ENCODE measurements at places on chromosomes 6 and 20.

- DNase-seq: no peak
These were observed 42.4 kb upstream of the ZBP1 start for GRCh38 chr20:57662456-57663240.

GRCh38 chr6:102736941-102737368 lies 1343.4 kb downstream of the GRIK2 start:
- no peak for DNase-seq

- no peak for DNase-seq
These were observed 24.9 kb downstream of the COL21A1 start for GRCh38 chr6:56222499-56222898.

DNA sequence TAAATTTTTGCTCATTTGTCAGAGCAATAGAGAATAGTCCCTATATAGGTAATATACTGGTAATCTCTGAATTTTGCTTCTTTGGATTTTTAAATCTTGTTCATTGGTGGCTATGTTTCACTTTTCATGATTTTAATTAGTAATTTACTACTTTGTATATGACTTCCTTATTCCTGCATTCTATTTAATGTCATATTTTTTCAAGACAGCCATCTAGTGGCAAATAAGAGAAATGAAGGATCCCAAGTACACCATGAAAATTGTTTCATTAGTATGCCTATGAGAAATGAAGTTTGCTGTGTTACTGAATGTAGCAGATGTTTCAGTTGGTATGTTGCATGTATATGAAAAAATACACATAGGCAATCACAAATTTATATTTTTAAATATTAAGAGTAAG lies 82.4 kb downstream of the ZNF292 start:
- no peak for DNase-seq

DNA sequence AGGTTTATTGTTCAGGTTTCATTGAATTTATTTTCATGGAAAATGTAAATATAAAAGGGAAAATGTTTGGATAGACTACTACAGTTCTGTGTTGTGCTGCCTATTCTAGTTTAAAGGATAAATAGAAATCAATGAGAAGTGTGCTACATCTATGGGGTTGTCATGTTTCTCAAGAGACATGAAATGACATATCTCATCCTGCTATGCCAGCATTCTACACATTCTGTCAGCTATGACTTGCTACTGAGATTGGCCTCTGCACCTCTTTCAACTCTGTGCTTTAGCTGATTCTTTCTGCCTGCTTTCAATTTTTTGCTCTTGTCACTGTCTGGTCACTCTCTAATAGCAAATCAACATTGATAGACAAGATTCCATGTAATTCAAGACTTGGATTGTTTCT lies 33.8 kb upstream of the COL19A1 start:
- no peak for DNase-seq

- no peak for DNase-seq
These were observed 263.2 kb upstream of the NT5E start for GRCh38 chr6:85186546-85187175.

DNA sequence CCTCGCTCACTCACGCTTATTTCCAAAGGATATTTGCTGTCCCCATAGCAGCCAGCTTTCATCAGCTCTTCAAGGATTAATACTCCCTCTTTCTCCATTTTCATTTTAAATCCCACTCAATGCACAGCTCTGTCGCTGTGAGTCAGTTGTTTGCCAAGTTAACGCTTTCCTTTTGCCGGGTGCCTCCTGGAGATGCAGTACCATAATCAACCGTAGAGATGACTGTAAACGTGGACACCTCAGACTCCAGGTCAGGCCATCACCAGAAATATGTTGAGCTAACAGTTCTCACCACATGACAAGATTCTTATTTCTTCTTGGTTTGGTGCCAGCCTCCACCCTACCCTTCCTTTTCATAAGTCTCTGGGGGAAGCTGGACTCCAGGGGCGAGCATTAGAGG lies 66.6 kb upstream of the TAB2 start:
- no peak for DNase-seq

DNA sequence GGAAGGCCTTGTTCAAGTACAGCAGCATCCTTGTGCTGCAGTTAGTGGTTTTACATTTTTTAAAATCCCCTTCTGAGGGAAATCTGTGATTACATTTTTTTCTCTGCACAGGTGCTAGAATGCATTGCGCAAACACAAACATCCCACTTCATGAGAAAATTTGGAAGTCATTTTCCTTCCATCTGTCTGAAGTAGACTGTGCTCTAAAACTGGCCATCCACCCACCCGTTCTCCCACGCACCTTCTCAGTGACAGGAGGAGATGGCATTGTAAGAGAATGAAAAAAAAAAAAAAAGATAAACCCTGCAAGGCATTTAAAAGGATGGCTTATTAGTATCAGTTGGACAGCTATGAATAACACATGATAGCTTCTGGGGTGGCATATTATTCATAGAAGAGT lies 65.0 kb downstream of the SOBP start:
- DNase-seq: no peak

DNA sequence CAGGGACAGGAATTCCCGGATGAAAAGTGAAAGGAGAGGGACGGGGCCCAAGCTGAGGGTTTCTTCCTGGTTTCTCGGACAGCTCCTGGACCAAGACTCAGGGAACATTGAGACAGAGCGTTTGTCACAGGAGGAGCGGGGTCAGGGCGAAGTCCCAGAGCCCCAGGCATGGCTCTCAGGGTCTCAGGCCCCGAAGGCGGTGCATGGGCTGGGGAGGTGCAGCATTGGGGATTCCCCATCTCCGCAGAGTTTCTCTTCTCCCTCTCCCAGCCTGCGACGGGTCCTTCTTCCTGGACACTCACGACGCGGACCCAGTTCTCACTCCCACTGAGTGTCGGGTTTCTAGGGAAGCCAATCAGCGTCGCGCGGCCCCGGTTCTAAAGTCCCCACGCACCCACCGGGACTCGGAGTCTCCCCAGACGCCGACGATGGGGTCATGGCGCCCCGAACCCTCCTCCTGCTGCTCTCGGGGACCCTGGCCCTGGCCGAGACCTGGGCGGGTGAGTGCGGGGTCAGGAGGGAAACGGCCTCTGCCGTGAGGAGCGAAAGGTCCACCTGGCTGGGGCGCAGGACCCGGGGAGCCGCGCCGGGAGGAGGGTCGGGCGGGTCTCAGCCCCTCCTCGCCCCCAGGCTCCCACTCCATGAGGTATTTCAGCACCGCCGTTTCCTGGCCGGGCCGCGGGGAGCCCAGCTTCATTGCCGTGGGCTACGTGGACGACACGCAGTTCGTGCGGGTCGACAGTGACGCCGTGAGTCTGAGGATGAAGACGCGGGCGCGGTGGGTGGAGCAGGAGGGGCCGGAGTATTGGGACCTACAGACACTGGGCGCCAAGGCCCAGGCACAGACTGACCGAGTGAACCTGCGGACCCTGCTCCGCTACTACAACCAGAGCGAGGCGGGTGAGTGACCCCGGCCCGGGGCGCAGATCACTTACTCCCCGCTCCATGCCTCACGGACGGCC lies 54.6 kb upstream of the POLR1H start:
- DNase-seq: peak; percentile 7

DNA sequence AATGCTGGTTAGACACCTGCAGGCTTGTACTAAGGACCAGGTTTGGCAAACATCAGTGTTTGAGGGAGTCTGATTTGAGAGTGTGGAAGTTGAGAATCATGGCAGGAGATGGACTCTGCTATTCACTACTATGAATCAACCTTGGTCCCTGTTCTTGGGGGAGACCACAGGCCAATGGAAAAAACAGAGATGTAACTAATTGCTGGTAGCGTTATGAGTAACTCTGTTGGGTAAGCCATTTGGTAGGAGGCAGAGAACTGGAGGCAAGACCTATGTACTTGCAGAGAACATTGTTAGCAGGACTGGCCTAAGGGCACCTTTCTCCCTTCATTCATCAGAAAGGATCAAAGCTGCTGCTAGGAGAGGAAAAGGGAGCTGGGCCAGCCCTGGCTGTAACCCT lies 8.3 kb upstream of the WFDC2 start:
- no peak for DNase-seq

- no peak for DNase-seq
These were observed 154.3 kb downstream of the ADGRG6 start for GRCh38 chr6:142455957-142456589.

- DNase-seq: no peak
These were observed 362.6 kb downstream of the EPM2A start for GRCh38 chr6:145372671-145373151.

GRCh38 chr6:15894973-15895725 lies 232.3 kb upstream of the DTNBP1 start:
- no peak for DNase-seq

DNA sequence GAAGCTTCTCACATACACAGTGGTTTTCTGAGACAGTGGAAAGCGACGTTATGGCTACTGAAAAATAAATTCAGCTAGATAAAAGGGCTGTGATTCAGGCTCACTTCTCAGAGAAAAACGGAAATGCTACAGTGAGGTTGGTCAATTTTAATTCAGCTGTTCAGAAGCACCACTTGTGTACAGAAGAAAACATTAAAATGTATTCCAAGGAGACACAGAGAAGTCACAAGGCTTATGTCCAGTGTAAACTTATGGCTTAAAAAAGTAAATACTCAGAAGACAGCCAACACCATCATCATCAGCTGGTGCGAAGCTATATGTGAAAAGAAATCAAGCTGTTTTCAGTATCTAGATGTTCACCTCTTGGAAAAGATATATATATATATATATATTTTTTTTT lies 68.6 kb downstream of the ABHD12 start:
- DNase-seq: no peak

- no peak for DNase-seq
These were observed 47.4 kb upstream of the SRF start for GRCh38 chr6:43123461-43124314.

GRCh38 chr20:63402181-63402859 lies 41.2 kb upstream of the CHRNA4 start:
- DNase-seq: no peak

DNA sequence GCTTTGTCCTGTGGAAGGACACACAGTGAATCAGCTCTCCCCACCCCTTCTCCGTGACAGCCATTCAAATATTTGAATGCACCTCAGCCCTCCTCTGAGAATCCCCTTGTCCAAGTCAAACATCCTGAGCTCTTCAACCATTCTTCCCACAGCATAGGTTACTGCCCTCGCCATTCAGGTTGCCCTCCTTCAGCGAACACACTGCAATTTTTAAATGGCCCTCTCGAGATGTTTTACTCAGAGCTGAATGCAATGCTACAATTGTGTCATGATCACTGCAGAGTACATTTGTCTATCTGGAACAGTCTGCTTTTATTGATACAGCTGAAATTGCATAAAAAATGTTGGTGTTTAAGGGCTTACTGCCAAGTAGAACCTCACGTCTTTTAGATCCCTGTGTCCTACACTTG lies 48.9 kb downstream of the SLC2A12 start:
- no peak for DNase-seq

- DNase-seq: no peak
These were observed 526.8 kb downstream of the CD109 start for GRCh38 chr6:74222768-74223333.
